Esophagus muscularis mucosa (tissue), 4 donors: ENCODE measurements at places on chromosomes 2 and 18.
A peak's percentile ranks its signal among the peaks of the same experiment; 100 is the strongest.

DNA sequence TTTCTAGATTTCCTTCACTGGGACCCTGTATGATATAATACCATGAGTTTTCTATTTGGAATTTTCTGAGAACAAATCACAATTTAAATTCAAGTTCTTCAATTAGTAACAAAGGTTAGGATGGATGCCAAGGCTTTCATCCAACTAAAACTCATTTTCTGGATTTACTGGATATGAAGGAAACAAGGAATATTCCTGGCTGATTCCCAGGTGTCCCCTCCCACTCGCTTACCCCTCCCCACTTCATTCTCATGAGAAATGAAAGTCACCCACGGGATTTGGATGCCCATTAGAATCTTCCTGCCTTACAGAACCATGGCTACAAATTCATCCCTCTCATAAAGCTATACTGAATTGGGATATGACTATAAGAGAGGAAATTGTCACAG is 40.0 kb downstream of the RNU4ATAC start:
- DNase-seq, result no peak

DNA sequence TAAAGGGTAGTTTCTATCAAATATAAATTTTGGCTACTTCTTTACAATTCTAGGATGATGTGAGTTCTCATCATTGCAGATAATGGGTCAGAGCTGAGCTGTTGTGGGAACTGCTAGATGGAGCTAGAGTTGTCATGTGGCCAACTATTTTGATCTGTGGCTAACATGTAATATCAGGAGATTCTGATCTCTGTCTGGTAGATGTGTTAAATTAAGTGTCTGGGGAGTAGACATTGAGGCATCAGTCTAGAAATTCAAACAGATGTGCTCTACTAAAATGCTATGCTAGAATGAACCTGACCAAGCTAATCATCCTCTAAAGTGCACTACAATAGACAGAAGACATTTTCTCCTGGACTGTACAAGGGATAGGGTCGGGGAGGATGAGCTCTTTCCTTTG is 30.3 kb upstream of the DARS1 start:
- no peak for DNase-seq

- no peak for DNase-seq
Observed at GRCh38 chr2:57891086-57891712, 155.4 kb upstream of the VRK2 start.

- DNase-seq, result no peak
Observed at GRCh38 chr2:135948642-135949355, 36.6 kb downstream of the DARS1 start.

DNA sequence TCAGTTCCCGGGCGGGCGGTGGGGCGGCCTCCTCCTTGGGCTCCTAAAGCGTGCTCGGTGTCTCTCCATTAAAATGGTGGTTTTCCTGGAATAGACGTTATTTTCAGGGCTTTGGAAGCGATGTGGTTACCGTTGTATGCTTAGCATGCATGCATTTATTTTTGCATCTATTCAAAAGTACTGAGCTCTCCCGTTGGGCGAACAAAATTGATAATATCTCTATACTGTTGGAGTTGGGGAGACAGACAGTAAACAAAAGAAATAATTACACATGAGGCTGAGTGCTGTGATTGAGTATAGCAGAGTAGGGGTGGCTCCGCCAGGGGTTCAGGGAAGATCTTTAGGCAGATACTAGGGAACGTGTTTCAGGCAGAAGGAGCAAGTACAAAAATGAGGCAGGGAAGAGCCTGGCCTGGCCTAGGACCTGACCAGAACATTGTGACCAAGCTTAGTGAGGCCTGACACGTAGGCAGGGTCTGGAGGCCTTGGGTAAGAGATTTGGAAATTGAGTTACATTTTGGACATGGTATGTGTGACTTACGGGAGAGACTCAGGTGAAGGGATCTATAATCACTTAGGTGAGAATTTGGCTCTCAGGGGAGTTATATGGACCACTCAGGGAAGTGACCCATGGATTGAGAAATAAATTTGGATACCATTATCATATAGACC is 674 bp downstream of the NCAPH start:
- no peak for DNase-seq

- DNase-seq, result peak; percentile 72
Observed at GRCh38 chr2:110874453-110875383, 142.3 kb downstream of the ACOXL start.

- DNase-seq, result no peak
Observed at GRCh38 chr2:97905294-97905693, 90.5 kb downstream of the TMEM131 start.

DNA sequence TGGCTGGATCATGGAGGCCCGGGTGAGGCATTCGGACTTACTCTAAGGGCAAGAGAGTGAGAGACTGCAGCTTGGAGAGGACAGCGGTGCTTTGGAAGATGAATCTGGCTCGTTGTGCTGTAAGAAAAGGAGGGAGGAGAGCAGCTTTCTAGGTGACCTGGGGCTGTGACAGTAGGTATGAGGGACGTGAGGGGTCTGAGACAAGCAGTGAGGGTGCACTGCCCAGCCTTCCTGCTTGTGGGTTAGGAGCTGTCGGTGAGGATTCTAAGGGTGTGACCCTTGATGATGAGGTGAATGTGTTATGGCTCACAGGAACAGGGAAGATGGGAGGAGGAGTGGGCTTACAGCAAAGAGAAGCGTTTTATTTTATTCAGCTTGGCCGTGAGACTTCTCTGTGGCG is 27.1 kb upstream of the RHOB start:
- DNase-seq, result no peak

DNA sequence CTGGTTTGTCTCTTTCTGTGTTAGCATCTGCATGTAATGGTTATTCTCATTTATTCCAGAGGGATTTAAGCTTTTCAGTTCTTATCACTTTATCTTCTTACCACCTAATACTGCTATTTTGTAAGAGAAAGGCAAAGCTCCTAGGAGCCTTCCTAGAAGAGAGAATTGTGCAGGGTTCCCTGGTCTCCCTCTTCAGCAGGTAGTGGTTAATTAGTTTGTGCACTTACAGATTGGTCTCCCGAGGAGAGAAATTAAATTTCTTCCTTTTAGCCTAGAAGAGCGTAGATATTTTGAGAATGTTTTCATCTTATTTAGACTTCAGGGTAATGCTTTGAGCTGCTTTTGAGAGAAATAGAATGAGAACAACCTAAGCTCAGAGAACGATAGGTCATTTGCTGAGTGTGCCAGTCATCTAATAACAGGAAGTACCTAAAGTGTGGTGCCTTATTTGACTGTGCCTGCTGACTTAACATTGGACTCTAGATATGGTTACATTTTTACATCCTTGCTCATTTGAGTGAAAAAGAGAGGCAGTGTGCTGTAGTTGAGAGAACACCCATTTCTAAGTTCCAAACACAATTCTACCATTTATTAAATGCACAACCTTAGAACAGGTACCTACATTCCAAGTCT is 651.4 kb downstream of the STK39 start:
- DNase-seq, result no peak

DNA sequence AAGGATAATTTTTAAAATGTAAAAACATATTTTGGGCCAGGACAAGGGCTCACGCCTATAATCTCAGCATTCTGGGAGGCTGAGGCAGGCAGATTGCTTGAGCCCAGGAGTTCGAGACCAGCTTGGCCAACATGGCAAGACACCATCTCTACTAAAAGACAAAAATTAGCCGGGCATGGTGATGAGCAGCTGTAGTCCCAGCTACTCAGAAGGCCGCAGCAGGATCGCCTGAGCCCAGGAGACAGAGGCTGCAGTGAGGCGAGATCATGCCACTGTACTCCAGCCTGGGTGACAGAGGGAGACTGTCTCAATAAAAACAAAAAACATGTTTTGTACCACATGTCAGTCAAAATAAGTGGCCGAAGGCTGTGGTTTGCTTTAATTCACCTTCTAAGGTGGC is 122.5 kb downstream of the HDAC4 start:
- DNase-seq, result no peak

- DNase-seq, result peak; percentile 24
Observed at GRCh38 chr2:110888411-110888810, 156.0 kb downstream of the ACOXL start.

DNA sequence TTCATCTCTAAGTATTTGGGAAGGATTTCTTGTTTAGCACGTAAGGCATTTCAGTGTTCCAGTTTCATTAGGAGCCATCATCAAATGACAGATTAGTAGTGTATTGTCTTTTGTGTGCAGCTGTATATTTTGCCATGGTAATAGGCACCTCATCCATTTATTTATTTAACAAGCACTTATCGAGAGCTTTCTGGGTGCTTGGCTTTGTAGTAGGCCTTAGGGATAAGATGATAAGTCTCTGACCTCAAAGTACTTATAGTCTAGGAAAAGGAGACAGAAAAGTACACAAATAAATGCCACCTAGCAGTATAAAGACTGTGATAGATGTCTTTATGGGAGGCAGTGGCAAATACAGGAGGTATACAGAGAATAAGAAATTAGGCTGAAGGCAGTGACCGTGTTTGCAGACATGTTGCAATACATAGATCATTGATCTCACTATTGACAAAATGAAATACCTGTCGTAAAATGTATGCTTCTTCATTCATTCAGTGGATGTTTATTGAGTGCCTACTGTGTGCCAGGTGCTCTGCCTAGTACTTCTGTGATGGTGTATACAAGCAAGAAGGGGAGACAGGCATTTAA is 265.9 kb downstream of the SETBP1 start:
- DNase-seq, result no peak

DNA sequence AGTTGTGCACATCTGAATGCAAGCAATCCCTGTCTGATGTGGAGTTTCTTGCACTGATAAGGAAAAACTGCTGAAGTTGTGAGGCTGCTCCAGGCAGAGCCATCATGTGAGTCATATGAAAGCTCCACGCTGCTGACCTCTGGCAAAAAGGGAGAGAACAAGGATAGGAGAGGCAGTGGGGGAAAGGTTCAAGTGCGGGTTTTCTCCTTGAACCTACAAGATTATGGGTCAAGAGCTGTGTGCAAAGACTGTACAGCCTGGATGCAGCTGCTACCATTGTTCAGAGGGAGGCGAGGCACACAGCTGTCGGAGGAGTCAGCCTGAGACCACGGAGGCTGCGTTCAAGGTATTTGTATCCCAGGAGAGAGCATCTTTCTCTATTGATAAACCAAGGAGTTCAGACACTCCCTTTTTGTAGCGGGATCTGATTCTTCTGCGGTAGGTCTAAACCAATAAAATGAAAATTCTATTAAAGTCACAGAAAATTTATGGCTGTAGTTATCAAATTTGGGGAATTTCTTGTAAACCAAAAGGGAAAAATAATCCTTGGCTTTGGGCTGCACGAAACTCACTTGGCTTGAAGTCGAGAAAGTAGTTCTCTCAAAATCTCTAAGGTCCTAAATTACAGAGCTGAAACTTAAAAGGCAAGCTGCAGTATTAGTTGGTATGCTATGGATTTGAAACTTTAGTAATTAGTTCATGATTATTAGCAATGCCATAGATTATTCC is at the start of gene CDK15:
TSS of gene CDK15 (plus strand) at position 96 of the 729 bp plus-strand sequence. CDS start at position 224, 128 bp downstream.
- DNase-seq, result no peak

- DNase-seq, result no peak
Observed at GRCh38 chr2:96859681-96860064, 1.9 kb upstream of the ANKRD39 start.

- no peak for DNase-seq
Observed at GRCh38 chr2:175151791-175152190, 16.2 kb downstream of the ATF2 start.

DNA sequence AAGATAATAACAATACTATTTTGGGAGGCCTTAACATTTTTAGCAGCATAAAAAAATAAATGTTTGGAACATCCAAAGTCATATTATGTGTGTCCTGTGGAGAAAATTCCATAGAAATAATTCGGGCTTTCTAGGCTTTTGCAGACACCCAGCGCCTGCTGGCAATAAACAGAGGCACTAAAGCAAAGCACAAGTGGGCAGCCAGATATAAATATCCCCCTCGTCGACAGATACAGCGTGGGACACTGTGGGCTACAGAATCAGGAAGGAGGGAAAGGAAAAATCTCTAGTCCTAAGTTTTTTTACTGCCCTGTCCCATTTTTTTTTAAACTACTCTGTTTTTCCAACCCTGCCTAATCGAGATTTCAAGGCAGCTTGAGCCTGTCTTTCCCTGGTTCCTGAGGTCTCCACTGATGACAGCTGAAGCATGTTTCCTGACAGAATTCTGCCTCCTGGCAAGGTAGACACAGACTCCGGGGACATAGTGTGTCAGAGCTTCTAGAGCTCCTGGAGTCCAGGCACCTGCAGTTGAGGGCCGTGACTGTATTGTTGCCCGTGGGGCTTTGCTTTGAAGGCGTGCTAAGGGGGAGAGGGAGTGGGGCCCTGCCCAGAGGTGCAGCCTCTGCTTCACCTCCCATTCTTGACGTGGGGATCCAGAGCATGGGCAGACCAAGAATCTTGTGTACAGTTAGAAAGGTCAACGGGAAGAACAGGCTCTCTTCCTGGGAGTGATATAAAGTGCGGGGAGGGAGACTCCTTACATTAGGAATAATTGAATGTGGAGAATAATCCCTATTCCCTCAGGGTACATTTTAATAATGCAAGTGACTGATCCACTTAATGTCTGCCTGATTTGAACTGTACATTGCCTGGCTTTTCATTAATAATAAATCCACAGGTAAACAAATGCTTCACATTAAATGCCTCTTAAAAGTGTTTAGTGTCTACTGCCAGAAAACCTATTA is 232.3 kb downstream of the DCC start:
- no peak for DNase-seq

GRCh38 chr2:236956031-236956618 is 129.6 kb upstream of the COPS8 start:
- DNase-seq, result no peak

DNA sequence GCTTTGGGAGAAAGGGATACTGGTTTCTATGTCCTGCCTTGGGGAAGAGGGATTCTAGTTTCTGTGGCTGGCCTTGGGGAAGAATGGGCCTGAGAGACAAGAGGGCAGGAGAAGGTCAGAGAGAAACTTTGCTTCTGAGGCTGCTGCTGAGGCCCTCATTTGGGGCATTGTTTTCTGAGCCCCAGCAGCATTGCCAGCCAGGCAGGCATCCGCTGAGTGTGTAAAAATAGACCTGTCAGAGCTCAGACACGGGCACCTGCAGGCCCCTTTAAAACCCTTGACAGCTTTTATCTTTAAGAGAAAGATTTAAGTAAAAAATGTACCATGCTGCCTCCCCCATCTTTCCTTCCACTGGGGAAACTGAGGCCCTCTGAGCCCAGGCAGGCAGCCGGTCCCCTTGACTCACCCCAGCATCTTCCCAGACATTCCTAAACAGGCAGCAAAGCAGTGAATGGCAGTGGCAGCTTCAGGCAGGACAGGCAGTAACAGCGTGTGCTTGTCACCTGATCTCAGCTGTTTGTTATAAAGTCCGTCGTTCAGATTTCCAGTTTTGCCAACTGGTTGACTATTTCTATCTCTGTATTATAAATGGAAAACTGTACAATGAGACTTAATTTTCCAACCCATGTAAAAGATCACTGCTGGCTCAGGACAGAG is 27.6 kb downstream of the MLPH start:
- DNase-seq, result no peak

DNA sequence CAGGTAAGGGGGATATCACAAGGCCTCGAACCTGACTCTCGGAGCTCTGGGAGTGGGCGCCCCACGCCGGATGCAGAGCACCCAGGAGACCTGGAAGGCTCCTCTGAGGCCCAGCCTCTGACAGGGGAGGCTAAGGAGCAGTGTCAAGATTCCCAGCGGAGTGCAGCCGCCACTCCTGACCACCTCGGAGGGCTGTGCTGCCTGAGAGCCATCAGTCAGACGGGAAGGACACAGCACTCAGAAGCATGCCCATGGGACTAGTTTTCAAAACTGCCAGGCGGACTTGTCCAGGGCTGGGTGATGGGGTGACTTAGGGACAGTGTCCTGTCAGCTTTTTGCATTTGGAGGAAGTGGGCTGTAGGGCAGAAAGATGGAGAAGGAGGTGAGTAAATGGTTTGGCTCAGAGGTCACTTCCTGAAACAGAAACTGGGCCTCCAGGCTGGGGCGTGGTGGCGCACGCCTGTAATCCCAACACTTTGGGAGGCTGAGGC is 34.6 kb upstream of the B3GNT7 start:
- no peak for DNase-seq

GRCh38 chr2:216279031-216279430 is 93.3 kb downstream of the MARCHF4 start:
- no peak for DNase-seq
